ENCODE measurements at places on chromosomes 5 and 9.

DNA sequence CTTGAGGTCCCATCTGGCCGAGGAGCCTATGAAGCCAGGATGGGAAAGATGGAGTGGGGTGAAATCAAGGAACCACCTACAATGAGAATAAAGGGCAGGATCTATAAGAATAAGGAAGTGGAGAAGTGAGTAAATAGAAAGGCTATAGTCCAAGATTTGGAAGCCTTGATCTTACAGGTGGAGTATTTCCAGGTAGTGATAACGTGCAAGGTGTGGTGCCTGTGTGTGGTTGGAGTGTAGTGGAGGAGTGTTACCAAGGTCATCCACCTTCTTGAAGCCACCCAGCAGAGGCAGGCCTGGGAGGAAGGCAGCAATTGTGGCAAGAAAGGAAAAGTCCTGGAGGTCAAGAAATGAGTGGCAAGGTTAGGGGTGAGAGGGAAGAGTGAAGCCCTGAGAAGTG lies 72.9 kb downstream of the IQGAP2 start:
- DNase-seq: no peak

GRCh38 chr5:7714119-7714518 lies 136.8 kb downstream of the CFAP90 start:
- DNase-seq: no peak

- no peak for DNase-seq
Observed at GRCh38 chr5:78317515-78317914, 23.0 kb upstream of the AP3B1 start.

DNA sequence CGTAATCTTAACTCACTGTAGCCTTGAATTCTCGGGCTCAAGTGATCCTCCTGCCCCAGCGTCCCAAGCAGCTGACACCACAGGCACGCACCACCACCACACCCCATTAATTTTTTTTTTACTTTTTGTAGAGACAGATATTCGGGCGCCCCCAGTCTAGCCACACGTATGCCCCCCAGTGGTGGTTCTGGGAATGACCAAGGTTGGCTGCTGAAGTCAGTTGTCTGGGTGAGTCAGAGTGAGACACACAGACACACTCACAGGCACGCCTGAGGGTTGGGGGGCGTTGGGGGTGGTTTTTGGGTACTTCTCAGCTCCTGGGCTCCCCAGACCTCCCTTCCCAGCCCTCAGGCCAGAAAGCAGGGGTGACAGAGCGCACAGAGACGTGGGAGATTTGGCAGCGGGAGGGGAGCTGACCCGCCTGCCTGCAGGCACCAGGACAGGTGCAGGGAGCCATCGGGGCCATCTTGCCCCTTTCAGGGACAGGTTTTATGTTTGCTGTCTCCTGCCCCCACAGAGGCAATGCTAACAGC lies 4.2 kb upstream of the ENTPD8 start:
- peak; percentile 83 for DNase-seq

DNA sequence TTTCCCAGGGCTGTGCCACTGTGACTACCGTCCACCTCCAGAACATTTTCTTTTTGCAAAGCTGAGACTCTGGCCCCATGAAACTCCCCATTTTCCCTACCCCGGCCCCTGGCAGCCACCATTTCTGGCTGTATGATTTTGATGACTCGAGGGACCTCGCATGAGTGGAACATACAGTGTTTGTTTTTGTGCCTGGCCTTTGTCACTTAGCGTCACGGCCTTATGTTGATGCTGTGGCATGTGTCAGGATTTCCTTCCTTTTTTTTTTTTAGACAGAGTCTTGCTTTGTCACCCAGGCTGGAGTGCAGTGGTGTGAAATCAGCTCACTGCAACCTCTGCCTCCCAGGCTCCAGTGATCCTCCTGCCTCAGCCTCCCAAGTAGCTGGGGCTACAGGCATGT lies 42.7 kb downstream of the ASS1 start:
- no peak for DNase-seq

- peak; percentile 32 for DNase-seq
Observed at GRCh38 chr5:77850536-77851175, 74.5 kb upstream of the TBCA start.

DNA sequence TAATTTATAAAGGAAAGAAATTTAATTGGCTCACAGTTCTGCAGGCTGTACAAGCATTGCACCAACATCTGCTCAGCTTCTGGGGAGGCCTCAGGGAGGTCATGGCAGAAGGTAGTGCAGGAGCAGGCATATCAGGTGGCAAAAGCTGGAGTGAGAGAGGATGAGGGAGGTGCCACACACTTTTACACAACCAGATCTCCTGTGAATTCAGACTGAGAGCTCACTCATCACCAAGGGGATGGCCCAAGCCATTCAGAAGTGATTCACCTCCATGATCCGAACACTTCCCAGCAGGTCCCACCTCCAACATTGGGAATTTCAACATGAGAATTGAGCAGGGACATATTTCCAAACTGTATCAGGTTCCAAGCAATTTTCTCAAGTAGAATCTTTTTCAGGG lies 84.7 kb upstream of the BRINP1 start:
- peak; percentile 15 for DNase-seq

GRCh38 chr5:135497971-135498636 lies 37.7 kb downstream of the NEUROG1 start:
- DNase-seq: peak; percentile 92

GRCh38 chr5:150575745-150576448 lies 64.6 kb upstream of the SYNPO start:
- DNase-seq: no peak

DNA sequence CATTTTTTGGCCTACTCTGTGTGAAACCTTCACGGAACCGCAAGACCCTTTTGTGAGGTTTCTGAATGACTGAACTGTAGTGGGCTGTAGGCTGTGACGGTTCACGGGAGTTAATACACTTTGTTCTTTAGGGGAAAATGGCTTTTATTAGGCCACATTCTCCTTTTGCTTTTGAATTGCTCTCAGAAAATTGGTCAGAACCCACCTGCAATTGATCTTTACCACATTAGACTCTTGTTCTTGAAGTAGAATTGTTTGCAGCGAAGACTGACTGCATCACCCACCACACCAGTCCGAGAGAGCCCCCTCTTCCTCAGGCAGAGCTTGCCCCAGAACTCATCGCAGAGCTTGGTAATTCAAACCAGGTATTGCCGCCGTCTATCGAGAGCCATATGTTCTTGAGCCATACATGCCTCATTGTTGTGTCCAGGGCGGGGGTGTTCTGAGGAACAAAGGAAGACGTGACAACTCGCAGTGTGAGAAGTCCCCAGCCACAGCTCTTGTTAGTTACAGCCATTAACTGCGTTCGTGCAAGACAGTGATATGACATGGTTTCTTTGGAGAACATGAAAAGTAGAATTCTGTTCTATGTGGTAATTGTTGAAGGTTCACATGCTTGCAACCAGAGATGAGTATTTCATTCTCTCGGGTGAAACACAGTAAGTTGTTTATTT lies 166.4 kb upstream of the OTULINL start:
- no peak for DNase-seq

DNA sequence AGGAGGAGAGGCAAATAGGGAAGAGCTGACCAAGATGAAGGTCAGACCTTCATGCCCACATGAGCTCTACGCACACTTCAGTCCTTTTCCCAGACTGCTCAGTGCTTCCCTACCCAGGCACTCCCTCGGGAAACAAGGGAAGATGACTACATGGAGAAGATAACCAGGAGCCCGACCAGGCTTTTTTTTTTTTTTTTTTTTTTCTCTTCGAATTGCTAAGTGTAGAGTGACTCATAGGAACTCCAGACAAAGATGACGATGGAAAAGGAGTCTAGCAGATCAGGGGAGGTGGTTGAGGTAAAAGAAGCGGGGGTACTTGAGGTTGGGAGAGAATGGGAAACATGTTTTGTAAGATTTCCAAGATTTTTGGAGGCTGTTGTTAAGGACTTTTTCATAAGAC lies 526.1 kb downstream of the BNC2 start:
- DNase-seq: no peak

GRCh38 chr9:14902561-14902960 lies 7.7 kb downstream of the FREM1 start:
- DNase-seq: no peak

- DNase-seq: no peak
Observed at GRCh38 chr5:67541875-67542274, 345.3 kb upstream of the CD180 start.

DNA sequence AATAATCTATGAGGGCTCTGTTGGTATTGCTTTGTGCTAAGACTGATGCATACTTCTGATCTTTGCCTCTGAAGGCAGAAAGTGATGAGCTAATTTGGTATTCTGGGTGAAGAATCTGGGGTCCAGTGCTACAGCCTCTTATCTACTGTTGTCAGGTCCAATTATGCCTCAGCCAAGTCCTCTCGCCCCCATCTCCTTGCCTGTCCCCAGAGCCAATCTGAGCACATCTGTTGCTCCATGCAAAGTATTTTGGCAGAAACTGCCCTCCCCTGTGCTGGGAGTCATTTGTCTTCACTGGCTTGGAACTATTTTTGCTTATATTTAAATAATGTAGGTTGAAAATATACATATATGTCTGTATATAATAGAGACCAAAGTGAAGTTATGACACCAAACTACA lies 23.4 kb downstream of the LSM11 start:
- DNase-seq: no peak

DNA sequence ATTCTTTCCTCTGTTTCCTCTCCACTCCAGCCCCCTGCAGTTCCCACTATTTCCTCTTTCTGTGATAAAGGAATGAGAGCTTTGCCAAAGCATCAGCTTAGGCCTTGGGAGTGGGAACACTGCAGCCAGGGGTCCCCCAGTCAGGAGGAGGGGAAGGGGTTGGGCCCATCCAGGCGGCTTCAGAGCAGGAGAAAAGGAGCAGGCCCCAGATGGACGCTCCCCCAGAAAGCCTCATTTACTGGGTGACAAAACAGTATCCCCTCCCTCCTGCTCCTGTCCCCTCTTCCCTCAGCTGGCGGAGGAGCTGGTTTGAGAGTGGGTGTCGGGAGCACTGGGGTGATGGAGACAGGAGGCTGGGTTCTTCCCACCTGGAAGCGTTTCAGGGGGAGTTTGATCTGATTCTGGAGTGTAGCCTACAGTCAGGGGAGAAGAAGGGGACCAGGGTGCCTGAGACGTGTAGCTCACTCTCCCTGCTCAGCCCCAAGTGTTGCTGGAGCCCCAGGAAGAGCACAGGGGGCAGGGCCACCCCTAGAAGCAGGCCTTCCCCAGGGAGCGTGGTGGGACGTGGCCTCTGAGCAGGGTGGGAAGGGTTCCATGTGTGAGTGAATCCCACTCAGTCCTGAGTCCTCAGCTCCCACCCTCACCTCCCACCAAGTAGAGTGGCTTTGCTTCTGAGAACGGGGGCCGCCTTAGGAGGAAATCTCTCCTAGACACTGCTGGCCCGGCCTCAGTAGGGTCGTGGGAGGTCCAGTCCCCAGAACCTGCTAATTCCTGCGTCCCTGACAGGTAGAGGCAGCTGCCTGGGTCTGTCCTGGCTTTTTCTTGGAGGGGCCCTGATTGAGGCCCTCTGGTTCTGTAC lies 173.1 kb downstream of the CACNA1B start:
- DNase-seq: no peak

DNA sequence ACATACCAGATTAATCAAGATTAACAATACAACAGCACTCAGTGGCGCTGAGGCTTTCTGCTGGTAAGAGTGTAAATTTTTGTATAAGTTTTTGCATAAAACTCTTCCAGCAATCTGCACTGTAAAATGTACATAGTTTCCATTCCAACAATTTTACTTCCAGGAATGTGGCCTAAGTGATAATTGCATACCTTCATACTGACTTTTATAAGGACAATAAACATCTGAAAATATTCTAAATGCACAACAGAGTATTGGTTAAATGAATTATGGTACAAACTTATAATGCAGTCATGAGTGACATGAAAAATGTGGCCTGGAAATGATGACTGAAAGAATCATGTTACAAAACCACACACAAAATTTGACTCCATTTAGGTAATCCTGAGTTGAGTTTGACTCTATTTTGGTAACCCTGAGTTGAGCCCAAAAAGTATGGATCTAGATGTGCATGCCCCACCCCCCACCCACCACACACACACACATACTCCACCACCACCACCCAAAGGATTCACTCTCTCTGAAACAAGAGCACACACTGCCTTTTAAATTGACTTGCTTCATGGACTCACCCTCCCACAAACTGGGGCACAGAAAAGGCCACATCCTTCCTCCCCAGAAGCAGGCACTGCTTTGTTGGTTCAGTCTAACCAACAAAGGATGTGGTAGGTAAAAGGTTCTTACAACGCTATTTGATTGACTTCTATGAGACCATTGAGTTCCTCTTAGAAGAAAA lies 137.6 kb downstream of the SUSD1 start:
- no peak for DNase-seq

DNA sequence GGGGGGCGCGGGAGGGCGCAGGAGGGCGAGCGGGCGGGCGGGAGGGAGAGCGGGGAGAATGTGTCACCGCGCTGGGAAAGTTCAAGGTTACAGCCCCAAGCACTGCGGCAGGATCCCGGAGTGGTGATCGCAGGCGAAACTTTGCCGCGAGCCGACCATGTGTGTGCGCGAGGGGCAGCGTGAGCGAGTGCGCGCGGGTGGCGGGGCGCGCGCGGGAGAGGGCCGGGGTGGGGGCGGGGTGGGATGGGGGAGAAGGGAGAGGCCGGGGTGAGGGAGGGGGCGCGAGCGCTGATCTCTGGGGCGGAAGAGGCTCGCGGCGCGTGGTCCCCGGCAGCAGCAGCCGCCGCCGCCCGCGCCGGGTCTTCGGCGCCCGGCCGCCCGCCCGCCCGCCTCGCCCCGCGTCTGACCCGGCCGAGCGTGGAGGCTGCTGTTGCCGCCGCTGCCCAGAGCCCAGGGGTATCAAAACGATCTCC lies at the start of gene NFIB:
TSS of gene NFIB (minus strand) at position 191 of the 473 bp plus-strand sequence. CDS start 630 bp downstream, outside the sequence.
- DNase-seq: peak; percentile 94

GRCh38 chr9:34452568-34452967 lies 5.8 kb downstream of the FAM219A start:
- DNase-seq: peak; percentile 51

DNA sequence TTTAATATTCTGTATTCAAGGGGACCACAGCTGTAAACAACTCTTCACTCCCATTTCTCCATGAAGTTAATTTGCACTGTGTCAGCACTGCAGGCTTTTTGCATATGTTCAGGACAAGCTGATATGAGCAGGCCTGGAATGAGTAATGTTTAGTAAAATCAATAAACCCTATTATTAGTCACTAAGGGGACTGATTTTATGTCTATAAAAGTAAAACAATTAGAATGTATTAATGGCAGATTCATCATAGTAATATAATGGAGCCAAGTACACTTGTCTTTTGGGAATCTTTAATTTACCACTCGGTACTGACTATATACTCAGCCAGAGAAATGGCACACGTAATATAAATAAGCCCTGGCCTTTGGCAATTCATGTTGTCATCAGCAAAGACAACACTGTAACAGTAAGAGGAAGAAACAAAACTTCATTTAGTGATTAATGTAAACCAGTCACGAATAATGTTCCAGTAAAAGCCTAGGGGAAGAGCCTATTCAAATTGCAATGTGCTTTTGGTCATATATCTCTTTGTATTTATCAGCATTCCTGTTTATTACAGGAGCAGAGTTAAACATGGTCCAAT lies 111.6 kb downstream of the ZNF608 start:
- peak; percentile 77 for DNase-seq
